NCI-H2171 (cell line): ENCODE measurements at places on chromosomes 13 and 19.

DNA sequence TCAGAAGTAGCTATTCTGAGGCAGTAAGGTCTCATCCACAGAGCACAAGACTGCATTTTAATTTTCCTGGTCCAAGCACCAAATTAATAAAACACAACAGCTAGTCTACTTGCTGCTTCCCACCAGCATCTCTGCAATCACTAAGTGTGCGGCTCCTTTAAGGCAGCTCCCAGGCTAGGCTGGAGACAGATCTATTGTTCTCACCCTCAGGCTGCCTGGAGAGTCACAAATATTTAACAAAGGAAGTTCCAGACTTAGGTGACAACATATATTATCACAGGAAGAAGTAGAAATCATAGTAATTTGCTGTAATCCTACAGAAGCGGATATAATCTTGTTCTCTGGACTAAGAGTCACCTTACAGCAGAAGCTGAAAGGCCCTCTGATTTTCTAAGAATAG is 2.2 kb upstream of the EID2 start:
- DNase-seq, result no peak

DNA sequence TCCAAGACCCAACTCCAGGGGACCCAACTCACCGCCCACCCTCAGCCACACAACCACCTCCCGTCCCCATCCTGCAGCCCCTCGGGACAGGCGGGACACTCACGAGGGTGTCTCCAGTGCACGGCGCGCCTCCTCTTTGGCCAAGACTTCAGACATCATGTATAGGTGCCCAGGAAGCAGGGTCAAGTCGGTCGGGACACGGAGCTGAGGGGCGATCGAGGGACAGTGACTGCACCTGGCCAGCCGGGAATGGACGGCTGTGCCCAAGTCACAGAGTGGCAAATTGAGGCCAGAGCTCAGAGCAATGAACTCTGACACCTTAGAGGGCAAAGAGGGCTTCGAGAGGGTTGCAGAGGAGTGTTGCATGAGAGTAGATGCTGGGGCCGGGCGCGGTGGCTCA is 8.8 kb downstream of the STAP2 start:
- DNase-seq, result no peak

- DNase-seq, result no peak
Measured at GRCh38 chr13:97307882-97308624, 85.9 kb downstream of the MBNL2 start.

GRCh38 chr13:26050568-26051230 is 1.1 kb downstream of the SHISA2 start:
- no peak for DNase-seq

DNA sequence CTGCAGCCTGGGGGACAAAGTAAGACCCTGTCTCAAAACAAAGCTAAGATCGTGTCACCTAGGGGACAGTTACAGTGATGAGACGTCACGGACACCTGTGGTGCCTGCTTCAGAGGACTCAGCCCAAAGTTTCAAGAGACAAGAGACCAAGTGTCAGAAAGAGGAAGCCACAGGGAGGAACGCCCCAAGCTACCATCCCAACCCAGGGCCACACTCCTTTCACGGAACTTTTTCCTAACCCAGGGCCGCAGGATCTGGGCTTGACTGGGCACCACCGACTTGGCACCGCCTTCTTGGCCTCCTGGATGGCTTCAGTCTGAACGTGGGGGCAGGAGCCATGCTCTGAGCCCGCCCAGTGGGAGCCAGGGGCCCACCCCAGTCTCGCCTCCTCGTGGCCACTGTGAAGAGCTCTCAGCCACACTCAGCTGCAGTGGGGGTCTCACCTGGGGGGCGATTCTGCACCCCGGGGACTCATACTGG is 8.5 kb downstream of the MOB3A start:
- DNase-seq, result no peak

DNA sequence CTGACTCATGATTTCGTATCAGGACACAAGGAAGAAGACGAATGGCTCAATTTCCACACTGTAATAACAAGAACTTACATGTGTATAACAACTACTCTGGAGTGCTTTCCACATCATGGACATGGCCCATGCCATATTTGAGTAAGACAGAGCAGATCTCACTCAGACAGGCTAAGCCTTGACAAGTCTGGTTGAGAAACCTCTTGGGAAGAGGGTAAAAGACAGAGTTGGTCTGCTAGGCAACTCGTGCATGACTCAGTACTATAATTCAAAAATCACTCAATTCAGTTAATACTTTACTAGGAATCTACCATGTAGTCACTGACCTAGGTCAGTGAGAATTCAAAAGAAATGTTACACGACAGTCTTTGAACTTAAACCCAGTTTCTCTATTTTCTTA is 5.7 kb upstream of the THSD1 start:
- DNase-seq, result no peak

- no peak for DNase-seq
Measured at GRCh38 chr13:99559560-99559959, 58.3 kb downstream of the TM9SF2 start.

DNA sequence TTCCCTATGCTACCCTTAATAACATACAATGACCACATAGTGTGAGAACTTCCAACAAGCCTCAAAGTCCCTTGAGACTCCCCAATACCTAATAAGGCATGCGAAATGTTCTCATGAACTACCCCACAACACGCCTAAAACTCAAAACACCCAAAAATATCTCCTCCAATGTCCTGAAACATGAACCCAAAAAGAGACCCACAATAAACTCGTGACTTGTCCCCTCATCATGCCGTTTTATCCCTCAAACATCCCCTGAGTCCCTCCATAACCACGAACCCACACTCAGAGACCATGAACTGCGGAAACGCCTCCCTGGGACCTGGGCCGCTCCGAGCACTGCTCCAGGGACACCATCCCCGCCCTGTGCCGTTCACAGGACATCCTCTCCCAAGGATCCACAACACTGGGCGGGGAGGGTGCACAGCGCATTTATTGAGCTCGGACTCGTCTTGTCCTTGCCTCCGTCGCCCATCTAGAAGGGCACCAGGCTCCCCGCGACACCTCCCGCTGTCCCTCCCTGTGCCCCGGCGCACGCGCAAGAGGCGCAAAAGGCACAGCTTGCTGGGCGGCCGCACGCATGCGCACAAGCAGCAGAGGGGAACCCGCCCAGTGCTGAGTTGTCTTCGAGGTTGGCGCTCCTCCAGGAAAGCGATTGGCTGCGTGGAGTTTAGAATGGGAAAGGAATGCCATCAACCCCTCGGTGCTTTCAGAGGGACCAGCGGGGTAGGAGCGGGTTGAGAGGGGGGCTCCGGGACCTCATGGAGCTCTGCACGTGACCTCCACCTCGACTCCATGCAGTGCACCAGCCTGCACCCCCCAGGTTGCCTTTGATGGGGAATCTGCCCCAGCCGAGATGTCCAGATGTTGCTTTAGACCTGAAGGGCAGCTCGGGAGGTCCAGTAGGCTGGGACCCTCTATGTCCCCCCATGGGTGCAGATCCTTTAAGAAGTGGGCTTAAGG is 8.8 kb downstream of the FXYD3 start:
- DNase-seq, result peak; percentile 90

GRCh38 chr19:17420475-17420924 is 653 bp downstream of the MVB12A start:
- no peak for DNase-seq

GRCh38 chr13:39556866-39557265 is 46.1 kb downstream of the LHFPL6 start:
- DNase-seq, result no peak
